HCT116 (cell line): ENCODE measurements at places on chromosomes 3 and 15. TPM values are rescaled to one million over a fixed set of nuclear protein-coding genes. Genes with fewer than 3 reads are reported as not detected.
A peak's percentile ranks its signal among the peaks of the same experiment; 100 is the strongest.

Gene ZNF662
- not detected for total RNA-seq

- no peak overlapping the region for H3K4me3 ChIP-seq
- no peak overlapping the region for H3K27ac ChIP-seq
- no peaks in the 10 kb centered on the region for H3K4me1 ChIP-seq
- DNase-seq, result no peak
These were observed 21.0 kb downstream of the C2CD4A start for GRCh38 chr15:62087671-62088352.

Gene TGM5
- total RNA-seq, result not detected

Gene GHSR
- total RNA-seq, result not detected

- no peak overlapping the region for H3K27ac ChIP-seq
- no peaks in the 10 kb centered on the region for H3K4me1 ChIP-seq
- peaks cover 3% of the 10 kb centered on the region for H3K36me3 ChIP-seq
- no peak for DNase-seq
These were observed 13.5 kb downstream of the MCCC1 start for GRCh38 chr3:183085634-183086390.

DNA sequence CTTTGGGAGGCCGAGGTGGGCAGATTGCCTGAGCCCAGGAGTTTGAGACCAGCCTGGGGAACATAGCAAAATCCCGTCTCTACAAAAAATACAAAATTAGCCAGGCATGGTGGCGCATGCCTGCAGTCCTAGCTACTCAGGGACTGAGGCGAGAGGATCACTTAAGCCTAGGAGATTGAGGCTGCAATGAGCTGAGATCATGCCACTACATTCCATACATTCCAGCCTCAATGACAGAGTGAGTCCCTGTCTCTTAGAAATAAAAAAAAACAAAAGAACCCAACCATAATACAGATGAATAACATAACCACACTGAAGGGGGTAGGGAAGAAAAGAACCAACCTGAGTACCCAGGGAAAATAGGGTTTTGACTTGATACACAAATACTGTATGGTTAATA is 19.7 kb upstream of the CGNL1 start:
- no peak overlapping the region for H3K27ac ChIP-seq
- no peak for DNase-seq
- no peaks in the 10 kb centered on the region for H3K27me3 ChIP-seq
- no peaks in the 10 kb centered on the region for H3K36me3 ChIP-seq
- H3K4me3 ChIP-seq, result no peak overlapping the region

- H3K4me1 ChIP-seq, result no peaks in the 10 kb centered on the region
- H3K27me3 ChIP-seq, result peaks cover 59% of the 10 kb centered on the region
- H3K27ac ChIP-seq, result no peak overlapping the region
- no peak for DNase-seq
These were observed 284.1 kb upstream of the LRRFIP2 start for GRCh38 chr3:37458162-37459120.

GRCh38 chr15:77393471-77393840 is 26.4 kb downstream of the PEAK1 start:
- no peak overlapping the region for H3K4me3 ChIP-seq
- no peak overlapping the region for H3K27ac ChIP-seq
- no peak for DNase-seq
- H3K4me1 ChIP-seq, result no peaks in the 10 kb centered on the region

DNA sequence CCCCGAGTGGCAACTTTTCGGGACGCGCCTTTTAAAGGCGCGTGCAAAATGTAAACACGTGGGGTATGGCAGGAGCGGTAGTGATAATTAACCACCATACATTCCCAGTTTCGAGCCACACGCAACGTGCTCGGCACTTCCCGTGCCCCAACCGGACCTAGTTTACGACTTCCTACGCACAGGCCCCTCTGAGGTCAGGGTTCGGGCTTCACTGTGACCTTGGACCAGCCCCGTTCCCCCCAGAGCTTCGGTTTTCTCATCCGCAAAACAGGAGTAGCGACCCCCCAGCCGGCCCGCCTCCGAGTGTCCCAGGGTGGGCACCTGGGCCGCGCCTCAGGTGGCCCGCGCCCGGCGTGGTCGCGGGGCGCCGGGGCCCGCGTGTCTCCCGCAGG is 451 bp downstream of the CHCHD4 start:
- peak overlapping the region; percentile 98 for H3K4me3 ChIP-seq
- H3K27ac ChIP-seq, result peak overlapping the region; percentile 80
- H3K36me3 ChIP-seq, result peaks cover 21% of the 10 kb centered on the region; the same call in 1 of the 2 replicates

DNA sequence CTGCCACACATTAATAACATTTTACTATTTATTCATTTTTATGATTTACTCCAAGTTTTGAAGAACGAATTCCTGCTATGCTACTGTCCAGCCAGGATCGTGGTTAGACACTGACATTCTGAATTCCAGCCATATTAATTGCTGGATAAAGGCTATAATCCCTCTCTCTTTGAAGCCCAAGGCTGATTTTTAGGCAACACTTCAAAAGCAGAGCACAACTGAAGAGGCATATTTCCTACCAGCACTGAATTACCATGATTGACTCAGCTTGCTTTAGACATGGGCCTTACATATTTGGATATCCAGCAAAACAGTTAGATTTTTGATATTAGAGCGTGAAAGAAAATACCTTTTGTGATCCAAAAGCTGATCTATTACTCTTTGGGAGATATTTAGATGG is 205.0 kb downstream of the ZIC1 start:
- H3K4me3 ChIP-seq, result no peak overlapping the region
- DNase-seq, result no peak
- H3K27me3 ChIP-seq, result no peaks in the 10 kb centered on the region
- H3K27ac ChIP-seq, result no peak overlapping the region
- H3K36me3 ChIP-seq, result no peaks in the 10 kb centered on the region

GRCh38 chr15:62482785-62483429 is 317.8 kb upstream of the C2CD4B start:
- no peaks in the 10 kb centered on the region for H3K4me1 ChIP-seq
- no peak overlapping the region for H3K27ac ChIP-seq
- no peaks in the 10 kb centered on the region for H3K36me3 ChIP-seq
- H3K27me3 ChIP-seq, result no peaks in the 10 kb centered on the region

DNA sequence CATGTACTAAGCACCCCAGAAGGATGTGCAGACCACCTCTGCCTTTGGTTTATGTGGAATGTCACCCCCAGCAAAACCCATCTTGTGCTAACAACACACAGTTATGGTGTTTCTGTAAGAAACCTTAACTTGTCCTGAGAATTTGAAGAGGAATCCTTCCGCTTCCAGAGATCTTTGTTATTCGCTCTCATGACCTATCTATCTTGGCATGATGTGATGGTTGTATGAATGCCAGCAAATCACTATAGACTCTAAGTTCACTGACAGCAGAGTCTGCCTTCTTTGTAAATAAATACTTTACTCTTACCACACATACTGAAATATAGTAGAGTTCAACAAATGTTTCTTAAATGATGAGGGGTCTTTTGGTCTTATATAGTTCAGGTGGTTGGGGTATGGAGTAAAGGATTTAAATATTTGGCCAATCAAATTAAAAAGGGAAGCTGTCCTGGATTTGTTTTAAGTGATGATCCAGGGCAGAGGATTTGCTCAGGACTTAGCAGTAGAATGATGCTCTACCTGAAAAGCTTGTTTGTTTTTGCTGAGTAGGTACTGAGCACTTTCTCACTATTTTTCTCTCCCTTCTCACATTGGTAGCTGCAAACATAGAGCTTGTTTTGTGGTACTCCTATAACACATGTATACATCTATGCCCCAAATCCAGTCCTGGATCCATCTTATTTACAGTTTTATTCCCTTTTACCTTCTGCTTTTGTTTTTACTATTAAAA is 27.9 kb upstream of the RTP1 start:
- H3K4me3 ChIP-seq, result no peak overlapping the region
- no peak overlapping the region for H3K27ac ChIP-seq
- no peak for DNase-seq

DNA sequence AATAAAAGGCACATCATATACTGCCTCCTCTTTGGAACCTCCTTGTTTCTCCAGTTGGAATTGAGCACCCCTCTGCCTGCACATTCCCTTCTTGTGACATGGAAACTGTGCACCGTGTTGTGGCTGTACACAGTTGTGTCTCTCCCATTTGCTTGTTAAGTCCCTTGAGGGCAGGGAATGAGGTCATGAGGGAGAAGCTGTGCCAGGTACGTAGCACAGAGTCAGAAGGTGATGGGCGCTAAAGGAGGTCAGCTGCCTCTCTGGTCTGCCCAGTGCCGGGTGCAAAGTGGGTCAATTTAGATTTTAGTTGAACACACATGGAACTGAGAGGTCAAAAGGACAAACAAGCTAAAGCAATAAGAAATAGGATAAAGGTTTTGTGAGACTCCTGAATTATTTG is 124.4 kb downstream of the FAM43A start:
- no peak overlapping the region for H3K4me3 ChIP-seq
- DNase-seq, result no peak
- no peak overlapping the region for H3K27ac ChIP-seq
- H3K27me3 ChIP-seq, result peaks cover 10% of the 10 kb centered on the region; the same call in 1 of the 2 replicates
- no peaks in the 10 kb centered on the region for H3K36me3 ChIP-seq
- H3K4me1 ChIP-seq, result no peaks in the 10 kb centered on the region

DNA sequence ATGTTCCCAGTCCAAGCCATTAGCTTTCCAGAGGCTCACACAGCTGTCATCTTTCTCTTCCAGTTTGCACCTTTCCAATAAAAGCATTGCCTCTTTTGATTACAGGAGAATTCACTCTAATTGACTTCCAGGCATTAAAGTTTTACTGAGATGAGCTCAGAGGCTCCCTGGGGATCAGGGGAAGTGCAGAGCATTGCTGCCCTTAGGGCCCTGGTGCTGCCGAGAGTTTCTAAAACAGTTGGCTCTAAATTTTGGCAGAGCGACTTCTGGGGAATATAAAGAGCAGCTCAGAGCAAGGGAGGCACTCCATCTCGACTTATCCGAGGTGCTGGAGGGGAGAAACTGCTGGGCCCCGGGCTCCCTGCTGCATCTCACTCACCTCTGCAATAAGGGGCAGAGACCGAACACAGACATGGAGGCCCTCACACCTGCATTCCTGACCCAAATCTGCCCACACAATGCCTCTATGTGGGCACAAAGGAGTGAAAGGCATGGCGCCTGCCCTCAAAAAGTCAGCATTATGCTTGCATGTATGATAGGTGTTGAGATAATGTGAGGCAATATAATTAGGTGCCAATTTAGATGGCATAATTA is 61.7 kb downstream of the SCN11A start:
- H3K4me1 ChIP-seq, result no peaks in the 10 kb centered on the region
- no peaks in the 10 kb centered on the region for H3K36me3 ChIP-seq
- H3K27me3 ChIP-seq, result peaks cover 46% of the 10 kb centered on the region
- no peak for DNase-seq
- no peak overlapping the region for H3K4me3 ChIP-seq
- H3K27ac ChIP-seq, result no peak overlapping the region

Gene ANKRD34C
- total RNA-seq, result not detected

Gene TLR9
- total RNA-seq, result 0.15 TPM
